ENCODE measurements at places on chromosomes 12 and 14.

DNA sequence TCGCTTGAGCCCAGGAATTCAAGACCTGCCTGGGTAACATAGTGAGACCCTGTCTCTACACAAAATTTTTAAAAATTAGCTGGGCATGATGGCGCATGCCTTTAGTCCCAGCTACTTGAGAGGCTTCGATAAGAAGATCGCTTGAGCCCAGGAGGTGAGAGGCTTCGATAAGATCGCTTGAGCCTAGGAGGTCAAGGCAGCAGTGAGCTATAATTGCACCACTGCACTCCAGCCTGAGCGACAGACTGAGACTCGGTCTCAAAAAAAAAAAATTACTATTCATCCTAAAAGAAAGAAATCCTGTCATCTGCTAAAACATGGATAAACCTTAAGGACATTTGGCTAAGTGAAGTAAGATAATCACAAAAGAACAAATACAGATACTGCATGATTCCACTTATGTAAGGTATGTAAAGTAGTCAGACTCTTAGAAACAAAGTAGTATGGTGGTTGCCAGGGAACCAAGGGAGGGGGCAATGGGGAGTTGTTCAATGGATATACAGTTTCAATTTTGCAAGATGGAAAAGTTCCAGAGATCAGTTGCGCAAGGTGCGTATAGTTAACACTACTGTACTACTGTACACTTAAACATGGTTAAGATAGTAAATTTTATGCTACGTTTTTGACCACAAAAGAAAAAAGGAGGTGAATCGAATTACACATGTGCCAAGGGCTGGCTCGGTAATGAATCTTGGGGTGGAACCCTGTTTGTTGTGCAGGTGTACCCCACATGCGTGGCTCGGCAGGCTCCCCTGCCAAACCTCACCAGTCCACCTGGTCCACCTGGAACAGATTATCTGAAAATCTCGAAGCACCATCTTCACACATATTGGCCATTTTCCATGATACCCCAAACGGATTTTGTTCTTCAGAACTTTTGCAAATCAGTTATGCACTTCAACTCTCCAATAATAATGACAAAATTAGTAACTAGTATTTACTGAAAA lies 18.3 kb upstream of the ATP2A2 start:
- no peak for DNase-seq

GRCh38 chr14:40629144-40629543 lies 977.5 kb upstream of the LRFN5 start:
- DNase-seq, result no peak

DNA sequence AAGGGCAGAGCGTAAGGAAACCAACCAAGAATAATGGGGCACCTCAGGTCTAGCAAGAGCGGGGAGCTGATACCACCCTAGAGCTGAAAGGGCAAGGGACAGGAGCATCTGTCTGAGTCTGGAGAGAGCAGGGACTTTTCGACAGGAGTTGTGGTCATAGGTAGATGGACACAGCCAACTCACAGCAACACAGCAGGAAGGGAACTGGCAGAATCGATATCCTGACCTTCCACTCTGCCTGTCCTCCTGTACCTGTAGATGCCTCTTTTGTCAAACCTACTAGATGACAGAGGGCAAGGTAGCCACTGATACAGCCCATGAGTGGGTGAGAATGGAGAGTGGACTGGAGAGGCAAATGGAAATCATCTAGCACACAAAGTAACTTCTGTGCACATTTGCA lies 247.2 kb upstream of the EGLN3 start:
- DNase-seq, result no peak

- DNase-seq, result no peak
Observed at GRCh38 chr12:98403385-98403784, 112.0 kb upstream of the TMPO start.

DNA sequence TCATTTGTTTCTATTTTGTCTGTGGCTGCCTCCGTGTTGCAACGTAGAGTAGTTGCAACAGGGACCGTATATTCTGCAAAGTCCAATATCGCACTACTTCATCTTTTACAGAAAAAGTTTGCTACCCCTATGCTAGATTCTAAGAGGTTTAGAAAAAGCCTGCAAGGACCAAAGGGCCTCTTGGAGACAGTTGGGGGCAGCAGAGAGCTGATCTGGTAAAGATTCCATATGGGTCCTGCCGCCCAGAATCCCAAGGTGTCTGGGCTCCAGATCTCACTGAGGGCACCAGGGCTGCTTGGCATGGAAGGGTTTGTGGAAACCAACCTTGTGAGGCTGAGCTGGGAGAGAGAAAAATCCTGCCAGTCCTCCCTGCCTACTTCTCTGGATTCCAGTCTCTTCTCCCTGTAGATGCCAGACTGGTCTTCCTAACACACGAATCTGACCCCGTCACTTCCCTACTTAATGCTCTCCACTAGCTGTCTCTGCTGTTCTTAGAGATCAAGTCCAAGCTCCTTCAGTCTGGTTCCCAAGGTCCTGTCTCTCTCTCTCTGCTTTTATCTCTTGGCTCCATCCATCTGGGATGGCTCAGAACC lies 74.6 kb downstream of the GLRX5 start:
- no peak for DNase-seq

DNA sequence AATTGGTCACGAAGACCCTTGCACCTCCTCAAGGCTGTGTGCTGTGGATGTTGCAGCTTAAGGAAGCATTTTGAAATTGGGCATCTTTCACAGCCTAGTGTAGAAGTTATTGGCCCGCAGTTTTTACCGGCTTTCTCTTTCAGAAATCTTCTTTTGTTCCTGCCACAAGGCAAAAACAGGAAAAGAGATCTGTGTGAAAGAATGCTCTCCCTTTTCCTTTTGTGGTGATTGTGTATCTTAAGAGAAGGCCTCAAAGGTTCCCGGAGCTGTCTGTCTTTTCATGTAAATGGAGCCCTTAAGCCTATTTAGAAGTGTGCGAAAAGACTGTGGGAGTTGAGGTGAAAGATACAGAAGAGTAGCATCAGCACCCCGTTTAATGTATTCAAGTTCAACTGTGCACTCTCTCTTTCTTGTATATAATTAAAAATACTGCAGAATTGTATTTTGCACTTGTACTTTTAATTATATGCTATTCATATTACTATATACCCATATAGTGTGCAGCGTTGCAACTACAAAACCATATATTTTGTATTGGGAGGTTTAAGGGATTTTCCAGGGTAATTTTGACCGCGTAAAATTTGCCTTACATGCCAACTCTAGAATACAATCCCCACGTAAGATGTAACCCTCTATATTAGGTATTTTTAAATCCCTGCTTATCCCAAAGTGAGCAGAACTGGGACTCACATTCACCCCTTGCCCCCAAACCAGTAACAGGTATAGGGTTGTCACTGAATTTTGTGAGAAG lies 441.7 kb downstream of the RAD51B start:
- no peak for DNase-seq

DNA sequence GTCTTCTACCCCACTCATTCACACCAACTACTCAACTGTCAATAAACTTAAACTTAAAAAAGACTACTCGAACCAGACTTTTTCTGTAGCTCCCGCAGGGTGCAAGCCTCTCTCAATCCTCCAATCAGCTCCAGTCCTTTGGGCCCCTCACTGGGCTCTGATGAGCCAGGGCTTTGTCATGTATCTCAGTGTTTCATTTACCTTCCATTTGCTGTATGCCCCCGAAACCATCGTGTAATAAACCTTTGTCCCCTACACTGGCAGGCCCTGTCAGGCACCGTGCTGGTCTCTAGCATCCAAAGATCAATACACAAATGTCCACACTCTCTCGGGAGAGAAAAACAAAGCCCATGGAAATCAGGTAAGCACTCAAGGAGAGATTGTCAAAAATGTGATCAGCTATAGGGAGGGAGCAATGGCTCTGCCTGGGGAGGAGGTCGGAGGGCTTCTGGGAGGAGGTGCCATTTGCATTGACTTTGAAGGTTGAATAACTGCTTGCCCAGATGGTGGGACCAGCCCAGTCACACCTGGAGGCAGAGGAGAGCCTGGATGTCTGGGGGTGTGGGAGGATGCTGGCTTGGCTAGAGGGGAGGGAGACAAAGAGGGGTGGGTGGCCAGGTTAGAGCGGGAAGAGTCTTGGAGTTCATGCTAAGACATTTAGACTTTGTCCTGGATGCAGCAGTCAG lies 42.1 kb upstream of the DICER1 start:
- DNase-seq, result no peak

GRCh38 chr12:93404961-93405849 lies 27.5 kb downstream of the NUDT4 start:
- no peak for DNase-seq

DNA sequence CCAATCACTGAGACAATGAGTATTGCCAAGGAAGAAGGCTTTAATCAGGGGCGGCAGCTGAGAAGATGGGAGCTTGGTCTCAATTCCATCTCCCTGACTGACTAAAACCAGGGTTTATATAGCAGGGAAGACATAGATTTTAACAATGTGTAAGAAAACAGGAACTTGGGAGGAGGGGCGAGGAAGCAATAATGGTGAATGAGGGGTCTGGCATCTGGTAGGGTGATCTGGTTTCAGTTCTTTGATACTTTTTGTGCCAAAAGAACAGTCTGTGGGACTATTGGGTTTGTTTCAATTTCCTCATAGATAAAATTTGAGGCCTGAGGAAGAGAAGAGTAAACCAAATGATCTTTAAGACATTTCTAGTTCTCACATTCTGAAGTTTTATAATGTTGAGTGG lies 49.2 kb downstream of the FUT8 start:
- DNase-seq, result no peak

GRCh38 chr12:31756977-31757420 lies 28.2 kb upstream of the AMN1 start:
- DNase-seq, result peak; percentile 68

- no peak for DNase-seq
Observed at GRCh38 chr12:19166387-19166786, 36.9 kb downstream of the PLEKHA5 start.

All from epithelial cell of prostate (primary cell).